Cerebellar nuclear complex (tissue), 1 donor: ENCODE measurements at places on chromosomes 12 and 14.

DNA sequence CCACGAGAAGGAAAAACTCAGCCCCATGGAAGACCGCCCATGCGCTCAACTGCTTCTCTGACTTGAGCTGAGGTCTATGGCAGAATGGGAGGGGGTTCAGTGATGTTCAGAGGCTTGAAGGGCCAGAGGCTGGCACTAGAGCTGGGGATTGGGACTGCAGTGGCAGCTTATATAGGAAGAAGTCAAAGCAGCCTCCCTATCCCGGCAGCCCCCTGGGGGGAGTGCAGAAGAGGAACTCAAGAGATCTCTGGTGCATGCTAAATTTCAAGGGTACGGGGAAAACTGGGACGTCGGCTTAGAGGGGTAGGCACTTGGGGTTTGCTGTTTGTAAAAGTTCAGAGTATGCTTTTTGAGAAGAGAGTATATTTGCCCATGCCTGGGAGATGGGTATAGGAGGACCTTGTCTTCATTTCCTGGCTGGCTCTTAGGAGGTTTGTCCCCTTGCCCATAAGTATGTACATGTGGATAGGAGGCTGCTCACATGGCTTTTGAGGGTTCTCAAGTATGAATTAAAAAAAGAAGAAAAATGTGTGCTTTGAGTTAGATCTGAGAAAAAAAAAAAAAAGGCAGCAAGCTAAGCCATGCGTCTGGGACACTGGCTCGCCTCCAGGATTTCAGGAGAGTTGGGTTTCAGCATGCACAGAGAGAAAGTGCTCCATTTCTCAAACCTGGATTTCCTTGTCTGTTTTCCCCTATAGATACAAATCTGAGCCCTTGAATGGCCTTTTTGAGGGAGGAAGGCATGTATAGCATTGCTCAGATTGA, 3.2 kb upstream of the MEG3 start:
- DNase-seq: no peak

GRCh38 chr12:46266382-46266791, 2.5 kb downstream of the SLC38A1 start:
- DNase-seq: no peak

DNA sequence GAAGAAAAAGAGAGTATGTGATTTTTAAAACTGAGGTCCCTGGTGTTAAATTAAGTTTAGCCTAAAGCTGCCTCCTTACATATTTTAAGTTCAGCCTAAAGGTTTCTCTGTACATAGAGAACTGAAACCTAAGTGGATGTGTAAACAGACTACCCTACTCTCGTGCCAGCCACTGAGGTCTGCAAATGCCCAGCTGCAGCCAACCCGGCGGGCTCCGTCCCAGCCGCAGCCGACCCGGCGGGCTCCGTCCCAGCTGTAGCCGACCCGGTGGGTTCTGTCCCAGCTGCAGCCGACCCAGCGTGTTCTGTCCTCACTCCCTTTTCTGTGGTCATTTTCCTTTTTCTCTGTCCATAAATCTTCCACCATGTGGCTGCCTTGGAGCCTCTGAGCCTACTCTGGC, 97.2 kb upstream of the SFSWAP start:
- no peak for DNase-seq

DNA sequence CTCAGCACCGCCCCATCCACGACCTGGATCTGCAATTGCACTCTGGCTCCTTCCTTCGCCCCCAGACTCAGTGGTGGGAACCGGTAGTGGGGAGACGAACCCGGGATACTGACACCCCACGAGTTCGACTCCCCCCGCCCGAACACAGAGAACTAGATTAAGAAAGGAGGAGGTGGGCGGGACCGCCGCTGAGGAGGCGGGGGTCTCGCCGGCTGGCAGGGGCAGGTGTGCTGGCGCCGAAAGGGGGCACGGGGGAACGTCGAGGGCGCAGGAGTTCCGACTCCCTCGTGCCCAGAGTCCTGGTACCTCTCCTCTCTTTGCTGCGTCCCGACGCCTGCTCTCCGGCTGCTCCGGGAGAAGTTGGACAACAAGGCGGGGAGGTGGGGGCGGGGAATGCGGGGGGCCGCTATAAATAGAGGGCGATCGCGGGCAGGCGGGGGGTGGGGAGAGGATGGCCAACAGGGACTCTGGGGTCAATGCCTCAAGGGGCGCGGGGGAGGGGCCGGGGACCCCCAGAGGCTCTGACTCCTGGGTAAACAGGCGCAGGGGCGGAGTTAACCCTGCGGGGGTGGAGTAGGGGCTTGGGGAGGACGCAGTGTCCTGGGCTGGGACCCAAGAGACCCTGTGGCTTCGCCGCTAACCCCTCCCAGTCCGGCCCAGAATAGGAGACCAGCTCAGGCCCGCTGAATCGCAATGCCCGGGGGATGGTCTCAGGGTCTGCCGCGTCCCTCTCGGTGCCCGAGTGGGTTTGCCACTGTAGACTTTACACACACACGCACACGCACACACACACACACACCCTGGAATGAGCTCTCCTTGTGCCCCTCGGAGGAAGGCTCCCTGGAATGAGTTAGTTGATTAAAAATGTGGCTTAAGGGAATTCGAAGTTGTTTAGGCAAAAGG, 761 bp upstream of the NDRG2 start:
- DNase-seq: no peak

GRCh38 chr12:113112043-113112899, 23.3 kb downstream of the RASAL1 start:
- DNase-seq: no peak

DNA sequence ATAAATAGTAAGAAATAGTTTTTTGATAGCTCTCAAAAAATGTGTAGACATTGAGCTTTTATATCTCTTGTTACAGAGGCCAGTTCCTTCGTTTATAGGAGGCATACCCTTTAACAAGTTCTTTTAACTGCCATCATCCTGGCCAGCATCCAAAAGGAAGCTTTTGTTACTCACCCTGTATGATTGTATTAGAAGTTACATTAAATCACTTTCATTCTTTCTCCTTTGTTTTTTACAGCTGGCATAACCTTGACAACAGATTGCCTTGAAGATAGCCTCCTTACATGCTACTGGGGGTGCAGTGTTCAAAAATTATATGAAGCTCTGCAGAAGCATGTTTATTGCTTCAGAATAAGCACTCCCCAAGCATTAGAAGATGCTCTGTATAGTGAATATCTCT, 20.1 kb downstream of the CGRRF1 start:
- DNase-seq: no peak
